ENCODE measurements at places on chromosomes 1 and 21. TPM values are rescaled to one million over a fixed set of nuclear protein-coding genes. Genes with fewer than 3 reads are reported as not detected.

Gene LRRC39
- total RNA-seq = 72.9 TPM

Gene NTNG1
- total RNA-seq = not detected

Gene OR14K1
- not detected for total RNA-seq

Gene FCRLB
- 0.66 TPM for total RNA-seq

Gene TBX19
- total RNA-seq = 0.40 TPM

Gene ARHGEF16
- 0.69 TPM for total RNA-seq

Gene OR2T11
- not detected for total RNA-seq

Gene PRR9
- not detected for total RNA-seq

Gene TCP10L
- 2.2 TPM for total RNA-seq

Gene TP73
- not detected for total RNA-seq
